ENCODE measurements at places on chromosomes 4 and X. TPM values are rescaled to one million over a fixed set of nuclear protein-coding genes. Genes with fewer than 3 reads are reported as not detected.
A peak's percentile ranks its signal among the peaks of the same experiment; 100 is the strongest.

DNA sequence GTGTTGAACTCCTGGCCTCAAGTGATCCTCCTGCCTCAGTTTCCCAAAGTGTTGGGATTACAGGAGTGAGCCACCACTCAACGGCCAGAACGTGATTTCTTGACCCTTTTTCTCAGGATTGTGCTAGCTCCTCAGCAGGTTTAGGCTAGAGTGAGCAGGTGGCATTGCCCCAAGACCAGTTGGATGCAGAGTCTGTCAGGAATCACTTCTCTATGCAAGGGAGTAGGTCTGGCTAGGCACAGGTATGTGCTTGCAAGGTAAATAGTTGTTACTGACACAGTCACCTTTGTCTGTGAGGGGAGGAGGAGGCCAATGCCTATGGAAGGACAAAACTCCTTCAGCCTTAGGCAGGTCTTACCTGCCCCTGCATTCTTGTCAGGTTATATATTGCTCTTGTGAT is 24.2 kb downstream of the SLC25A5 start:
- DNase-seq = no peak

DNA sequence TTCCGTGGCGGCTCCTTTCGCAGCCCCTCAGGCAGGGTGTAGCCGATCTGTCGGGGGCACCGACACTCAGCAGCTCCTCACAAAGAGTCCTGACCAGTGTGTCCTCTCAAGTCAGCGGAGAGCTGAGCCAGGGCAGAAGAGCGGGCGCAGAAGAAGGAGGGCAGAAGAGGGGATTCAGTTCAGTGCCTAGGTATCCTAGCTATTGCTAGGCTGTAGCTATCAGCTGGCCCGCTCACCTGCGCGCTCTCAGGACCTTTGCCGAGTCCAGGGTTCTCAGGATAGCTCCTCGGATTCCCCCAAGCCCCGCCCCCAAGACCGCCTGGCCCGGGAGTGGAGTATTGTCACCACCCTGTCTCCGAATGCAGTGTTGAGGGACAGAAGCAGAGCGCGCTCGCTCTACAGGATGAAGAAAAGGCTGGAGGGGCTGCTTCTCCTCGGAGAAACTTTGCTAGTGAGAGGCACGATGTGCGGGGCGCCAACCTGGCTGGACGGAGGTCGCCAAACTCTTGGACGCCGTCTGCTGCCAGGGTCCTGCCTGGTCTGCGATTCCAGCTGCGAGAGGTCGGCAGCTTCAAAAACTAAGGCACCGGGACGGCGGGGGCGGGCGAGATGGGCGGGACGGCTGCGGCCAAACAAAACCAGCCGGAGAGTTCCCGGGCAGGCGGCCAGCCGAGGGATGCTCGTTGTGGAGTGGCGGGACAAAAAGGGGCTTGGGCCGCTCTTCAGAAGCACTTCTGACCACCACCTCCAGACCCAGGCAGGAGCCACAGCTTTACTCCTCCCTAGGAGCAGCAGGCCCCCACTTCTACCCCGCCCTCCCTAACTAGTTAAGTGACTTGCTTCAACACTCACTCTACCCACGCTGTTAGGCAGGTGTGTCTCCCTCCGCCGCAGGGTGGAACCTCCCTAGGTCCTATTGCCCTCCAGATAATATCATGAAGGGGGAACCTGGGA is at the start of gene XKRX:
Gene XKRX, minus strand, starts transcription at position 258 of the 954 bp plus-strand sequence. CDS start 613 bp downstream, outside the sequence.
- no peak for DNase-seq

DNA sequence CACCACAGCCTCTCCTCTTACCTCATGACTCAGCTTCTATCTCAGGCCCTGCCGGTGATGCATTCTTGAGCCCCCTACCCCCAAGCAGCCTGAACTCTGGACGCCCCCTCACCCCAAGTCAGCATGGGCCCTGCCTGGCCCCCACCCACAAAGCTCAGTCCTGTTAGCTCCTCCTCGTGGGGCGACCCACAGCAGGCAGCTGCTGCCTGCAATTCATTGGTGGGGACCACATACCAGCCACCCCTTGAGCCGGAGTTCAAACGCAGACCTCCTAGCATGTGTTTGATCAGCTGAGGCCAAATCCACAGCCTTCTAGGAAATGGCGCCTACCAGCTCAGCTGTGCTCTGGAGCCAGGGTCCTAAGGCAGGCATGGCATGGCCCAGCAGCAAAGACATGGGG is 111.8 kb downstream of the EFNB1 start:
- DNase-seq = no peak

- no peak for DNase-seq
Observed at GRCh38 chr4:35358001-35358584, 886.2 kb downstream of the ARAP2 start.

DNA sequence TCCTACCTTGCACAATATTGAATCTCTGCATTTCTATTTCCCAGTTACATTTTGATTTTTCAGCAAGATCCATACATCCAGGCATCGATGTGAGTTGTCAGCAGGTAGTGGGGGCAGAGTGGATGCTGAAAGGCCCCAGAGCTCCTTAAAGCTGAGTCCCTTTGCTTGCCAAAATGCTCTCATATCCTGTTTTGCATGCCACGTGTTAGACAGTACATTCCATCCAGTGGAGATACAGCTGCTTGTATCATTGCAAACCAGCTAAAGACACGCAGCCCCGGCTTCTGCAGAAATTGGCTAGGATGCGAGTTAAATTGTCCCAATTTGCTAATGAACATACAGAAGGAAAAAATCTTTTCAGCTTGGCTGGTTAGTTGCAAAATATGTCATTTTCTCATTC is 179.6 kb upstream of the MXRA5 start:
- DNase-seq = peak; percentile 67

NPNT gene
- total RNA-seq = not detected

- no peak for DNase-seq
Observed at GRCh38 chr4:41268721-41269517, 12.2 kb downstream of the UCHL1 start.

GRCh38 chr4:185912779-185913178 is 100.8 kb upstream of the SORBS2 start:
- peak; percentile 19 for DNase-seq

CLDN34 gene
- not detected for total RNA-seq

- no peak for DNase-seq
Observed at GRCh38 chr4:94701631-94702300, 56.0 kb upstream of the BMPR1B start.

HSD17B13 gene
- not detected for total RNA-seq

DNA sequence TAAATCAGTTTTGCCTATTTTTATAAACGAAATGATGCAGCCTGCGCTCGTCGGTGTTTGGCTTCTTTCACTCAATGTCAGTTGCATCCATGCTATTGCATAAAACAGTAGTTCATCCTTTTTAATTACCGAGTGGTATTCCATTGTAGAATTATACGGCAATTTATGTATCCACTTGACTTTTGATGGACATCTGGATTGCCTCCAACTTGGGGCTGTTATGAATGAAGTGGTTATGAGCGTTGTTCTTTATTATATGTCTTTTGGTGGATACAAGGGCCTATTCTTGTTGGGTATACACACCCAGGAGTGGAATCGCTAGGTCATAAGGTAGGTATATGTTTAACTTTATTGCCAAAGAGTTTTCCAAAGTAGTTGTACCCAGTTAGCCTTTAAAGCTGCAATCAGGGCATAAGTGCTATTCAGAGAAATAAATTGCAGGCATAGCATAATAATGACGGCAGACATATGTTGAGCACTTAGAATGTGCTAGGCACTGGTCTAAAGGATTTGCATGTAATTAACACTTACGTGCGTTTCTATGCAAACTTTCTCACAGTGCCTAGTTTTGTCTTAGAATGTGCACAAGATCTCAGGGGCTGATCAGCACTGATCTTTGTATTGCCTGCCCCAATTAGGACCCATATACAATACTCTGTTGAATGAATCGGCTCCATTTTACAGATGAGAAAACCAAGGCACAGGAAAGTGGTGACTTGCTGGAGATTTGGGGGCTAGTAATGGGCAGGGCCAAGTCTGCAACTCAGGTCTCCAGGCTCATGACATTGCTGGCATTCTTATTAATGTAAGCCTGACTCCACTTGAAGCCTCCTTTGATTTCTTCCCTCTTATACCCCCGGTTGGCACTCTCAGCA is 407.0 kb downstream of the BCOR start:
- no peak for DNase-seq

LDOC1 gene
- 9.0 TPM for total RNA-seq

DNA sequence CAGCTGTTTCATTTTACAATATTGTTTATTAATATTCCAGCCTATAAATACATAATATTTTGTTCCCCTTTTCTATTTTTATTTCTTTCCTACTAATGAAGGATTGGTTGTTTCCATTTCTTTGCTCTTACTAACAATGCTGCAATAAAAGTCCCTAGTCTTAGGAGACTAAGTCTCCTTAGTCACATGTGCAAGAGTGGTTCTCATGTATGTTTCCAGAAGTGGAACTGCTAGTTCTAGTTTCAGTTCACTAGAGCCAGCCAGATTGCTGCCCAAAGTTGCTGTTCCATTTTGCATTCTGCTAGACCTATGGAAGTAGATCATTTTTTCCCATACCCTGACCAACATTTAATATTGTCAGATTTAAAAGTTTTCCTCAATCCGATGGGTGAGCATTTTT is 44.3 kb downstream of the CNGA1 start:
- no peak for DNase-seq

GRCh38 chr4:184416913-184417734 is 57.2 kb downstream of the IRF2 start:
- DNase-seq = peak; percentile 11

GRCh38 chr4:115850799-115851509 is 737.5 kb upstream of the NDST4 start:
- DNase-seq = no peak

Measured in LHCN-M2 (cell line).